Type B pancreatic cell (in vitro differentiated cells): ENCODE measurements at places on chromosomes 2 and 18.

DNA sequence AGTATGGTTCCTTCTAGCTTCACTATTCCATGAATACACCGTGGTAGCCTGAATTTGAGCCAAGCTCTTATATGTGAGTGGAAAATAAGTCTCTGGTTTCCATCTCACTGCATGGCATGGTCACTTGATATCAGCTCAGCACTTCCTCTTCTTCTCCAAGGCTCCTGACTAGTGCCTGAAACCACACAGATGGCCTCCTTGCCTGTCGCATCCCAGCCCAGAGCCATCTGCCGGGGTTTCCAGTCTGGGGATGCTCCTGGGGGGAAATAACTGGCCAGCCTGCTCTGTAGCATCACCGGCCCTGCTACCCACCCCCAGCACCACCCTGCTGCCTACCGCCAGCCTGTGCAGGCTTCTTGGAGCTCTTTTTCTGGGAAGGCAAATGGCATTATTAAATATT is 7.7 kb upstream of the MARCHF4 start:
- DNase-seq, result no peak

GRCh38 chr2:238116298-238117198 is 16.4 kb downstream of the ESPNL start:
- DNase-seq, result no peak

DNA sequence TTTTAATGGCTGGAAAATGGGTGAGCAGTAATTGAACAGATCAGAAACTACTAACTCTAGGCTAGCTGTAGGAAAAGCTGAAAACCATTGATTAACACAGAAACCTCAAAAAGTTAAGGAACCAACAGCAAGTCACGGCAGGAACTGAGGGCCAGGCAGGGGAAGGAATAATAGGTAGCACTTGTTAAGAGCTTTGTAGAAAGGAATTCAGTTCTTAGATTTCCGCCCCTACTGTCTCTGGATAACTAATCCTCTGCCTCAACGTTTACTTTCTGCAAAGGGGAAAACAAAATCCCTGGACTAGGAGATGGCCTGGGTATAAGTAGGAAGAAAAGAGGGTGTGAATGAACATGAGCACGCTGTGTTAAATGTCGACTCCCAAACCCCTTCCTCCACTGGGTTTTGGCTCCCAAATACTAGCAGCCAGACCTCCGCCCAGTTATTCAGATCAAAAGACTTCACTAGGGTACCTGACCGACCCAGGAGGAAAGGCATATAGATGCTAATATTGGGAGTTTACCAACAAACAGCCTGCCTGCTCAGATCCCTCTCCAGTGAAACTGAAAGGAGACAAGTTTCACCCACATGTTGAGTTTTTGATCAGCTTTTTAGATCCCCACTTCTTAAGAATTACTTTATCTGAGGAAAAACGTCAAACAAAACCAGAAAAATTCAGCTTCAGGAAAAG is 12.4 kb downstream of the SMAD2 start:
- DNase-seq, result no peak

- DNase-seq, result no peak
Measured at GRCh38 chr2:34851804-34852203, 1252.7 kb upstream of the FAM98A start.

DNA sequence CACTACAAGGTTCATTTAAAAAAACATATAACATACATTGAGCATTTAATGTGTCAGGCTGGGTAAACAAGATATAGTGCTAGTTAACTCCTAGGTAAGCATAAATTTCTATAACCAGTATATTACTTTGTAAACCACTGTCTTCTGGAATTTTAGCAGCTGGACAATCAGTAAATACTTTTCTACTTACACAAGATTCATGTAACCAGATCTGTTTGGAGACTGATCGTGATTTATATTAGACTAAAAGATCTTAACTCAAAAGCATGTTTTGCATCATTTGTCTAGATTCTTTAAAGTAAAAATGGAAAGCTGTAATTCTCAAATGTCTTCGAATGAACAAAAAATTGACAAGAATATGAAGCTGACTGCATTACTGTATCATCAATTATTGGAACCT is 941 bp upstream of the SGO2 start:
- no peak for DNase-seq

DNA sequence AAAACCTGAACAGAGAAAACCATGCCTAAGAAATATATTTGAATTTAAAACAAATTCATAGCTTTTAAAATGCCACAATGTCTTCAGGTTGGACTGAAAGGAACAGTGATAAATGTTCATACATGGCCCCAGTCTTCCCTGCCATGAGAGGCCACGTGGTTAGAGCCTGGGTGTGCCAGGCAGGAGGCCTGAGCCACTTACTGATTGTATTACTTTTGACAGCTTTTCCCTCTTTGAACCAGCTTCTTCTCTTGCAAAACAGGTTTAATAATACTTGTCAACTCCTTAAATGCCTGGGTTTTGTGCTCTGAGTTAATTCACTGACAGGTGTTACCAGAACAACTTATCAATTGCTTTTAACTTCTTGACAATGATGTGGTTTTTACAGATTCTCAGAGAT is 27.0 kb downstream of the RBKS start:
- no peak for DNase-seq

DNA sequence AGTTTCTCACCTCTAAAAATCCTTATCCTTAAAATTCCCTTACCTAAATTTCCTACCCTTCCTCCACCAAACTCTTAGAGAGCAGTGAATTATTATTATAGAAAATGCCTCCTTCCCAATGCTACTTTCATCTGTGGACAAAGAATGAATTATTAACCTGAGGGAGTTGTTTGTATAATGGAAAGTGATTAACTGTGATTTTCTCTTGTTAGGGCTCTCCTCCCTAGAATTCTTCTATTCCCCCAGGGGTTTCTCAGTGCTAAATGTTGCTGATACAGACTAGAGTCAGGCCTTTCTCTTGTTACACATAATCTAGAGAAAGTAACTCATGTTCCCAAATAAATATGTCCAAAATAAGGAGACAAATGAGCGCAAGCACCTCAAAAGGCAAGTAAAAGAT is 23.3 kb downstream of the EPB41L5 start:
- DNase-seq, result no peak

DNA sequence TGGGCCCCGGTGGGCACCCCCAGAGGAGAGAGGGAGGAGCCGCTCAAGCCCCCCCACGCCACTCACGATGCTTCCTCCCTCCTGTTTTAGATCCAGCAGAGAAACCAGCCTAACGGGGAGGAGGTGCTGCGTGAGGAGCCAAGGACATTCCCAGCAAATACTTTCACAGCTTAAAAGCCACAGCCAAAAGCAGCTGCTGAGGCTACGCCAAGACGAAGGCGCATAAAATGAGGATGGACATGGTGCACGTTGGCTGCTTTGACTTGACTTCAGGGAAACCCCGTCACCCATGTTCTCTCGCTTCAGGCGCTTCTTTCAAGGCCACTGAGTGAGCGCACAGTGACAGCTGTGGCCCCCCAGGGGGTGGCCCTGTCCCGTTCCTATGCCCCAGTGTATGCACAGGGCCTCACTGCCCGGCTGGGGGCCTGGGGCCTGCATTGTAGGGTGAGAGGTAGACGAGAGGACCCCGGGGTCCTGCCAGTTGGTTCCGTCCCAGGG is 72.1 kb upstream of the PXDN start:
- DNase-seq, result no peak

- DNase-seq, result no peak
Measured at GRCh38 chr2:44184106-44184505, 15.4 kb downstream of the PPM1B start.

- no peak for DNase-seq
Measured at GRCh38 chr2:48694149-48694548, 61.4 kb downstream of the LHCGR start.

DNA sequence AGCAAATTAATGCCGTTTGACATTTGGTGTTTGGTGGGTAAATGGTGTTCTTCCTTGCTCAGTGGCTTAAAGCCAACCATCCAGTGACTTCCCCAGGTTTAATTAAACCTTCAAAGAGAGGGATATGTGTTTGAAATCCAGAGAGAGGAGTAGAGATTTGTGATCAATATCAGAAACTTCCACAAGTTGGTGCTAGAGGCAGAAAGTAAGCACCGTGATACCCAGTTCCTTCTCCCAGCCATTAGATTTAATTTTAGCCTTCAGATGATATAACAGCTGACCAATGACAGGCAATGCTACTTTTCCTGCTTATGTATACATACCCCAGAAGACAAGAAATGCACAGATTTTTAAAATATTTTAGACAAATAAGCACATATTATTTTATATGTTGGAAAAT is 398.5 kb downstream of the CDH2 start:
- no peak for DNase-seq

DNA sequence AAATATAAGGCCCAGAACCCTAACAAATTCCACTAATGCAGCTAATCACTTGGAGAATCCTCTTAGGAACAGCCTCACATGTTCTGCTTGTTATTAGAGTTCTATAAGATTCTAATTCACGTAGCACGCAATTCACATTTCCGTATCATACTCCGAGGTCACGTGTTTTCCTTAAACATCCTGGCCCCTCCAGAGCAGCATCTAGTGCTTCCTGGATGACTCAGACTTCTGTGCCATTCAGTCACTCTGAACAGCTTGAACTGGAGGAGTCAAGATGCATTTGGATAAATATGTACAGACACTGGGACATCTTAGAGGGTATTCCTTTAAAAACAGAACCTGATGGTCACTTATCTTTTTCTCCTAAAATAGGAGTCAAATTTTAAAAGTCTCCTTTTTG is 156.5 kb downstream of the MYO5B start:
- no peak for DNase-seq

GRCh38 chr2:165874445-165875039 is 79.0 kb downstream of the TTC21B start:
- no peak for DNase-seq

DNA sequence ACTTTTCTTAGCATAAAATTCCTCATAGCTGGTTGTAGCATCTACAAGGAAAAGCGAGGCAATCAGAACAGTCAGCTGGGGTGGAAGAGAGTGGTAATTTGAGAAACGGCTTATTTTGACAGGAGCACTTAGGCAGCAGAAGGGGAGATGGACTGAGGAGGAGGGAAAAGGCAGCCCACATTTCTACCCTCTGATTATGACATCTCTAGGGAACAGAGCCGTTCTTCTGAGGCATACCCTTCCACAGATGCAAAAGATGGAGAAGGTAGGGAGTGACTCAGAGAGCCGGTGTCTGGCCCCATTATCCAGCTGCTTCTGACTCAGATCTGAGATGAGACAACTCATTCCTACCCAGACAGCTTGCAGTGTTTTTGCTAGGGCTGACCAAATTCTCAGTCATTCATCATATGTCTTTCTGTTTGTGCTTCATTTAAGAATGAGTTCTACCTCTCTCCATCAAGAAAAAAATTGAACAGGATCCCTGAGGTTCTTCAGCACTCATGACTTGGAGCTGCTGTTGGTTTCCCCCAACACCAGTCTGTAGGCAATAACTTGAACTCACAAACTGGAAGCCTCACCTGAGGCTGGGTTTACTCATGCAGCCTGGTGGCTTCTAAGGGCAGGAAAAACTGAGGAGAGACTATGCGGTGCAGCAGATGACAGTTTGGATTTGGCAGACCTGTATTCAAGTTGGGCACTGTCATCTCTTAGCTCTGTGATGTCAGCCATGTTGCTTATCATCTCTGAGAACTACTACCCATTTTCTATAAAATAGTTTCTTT is 15.9 kb upstream of the SEC11C start:
- DNase-seq, result no peak

DNA sequence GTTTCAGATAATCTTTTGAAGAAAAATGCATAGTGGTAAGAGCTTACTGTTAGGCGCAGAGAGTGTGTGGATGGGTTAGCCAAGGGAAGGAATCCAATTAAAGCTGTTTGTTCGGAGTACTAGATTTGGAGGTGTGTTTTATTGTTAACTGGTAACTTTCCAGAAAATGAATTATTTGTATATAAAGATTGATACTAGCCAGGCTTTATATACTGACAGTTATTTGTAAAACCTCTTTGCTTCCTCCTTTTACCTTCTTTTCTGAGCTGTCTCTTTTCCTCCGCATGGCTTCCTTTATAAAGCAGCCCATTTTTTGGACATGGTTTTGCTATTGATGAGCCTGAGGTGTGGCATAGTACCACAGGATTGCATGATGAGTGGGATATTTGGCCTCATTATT is 25.6 kb downstream of the SPTBN1 start:
- DNase-seq, result no peak

DNA sequence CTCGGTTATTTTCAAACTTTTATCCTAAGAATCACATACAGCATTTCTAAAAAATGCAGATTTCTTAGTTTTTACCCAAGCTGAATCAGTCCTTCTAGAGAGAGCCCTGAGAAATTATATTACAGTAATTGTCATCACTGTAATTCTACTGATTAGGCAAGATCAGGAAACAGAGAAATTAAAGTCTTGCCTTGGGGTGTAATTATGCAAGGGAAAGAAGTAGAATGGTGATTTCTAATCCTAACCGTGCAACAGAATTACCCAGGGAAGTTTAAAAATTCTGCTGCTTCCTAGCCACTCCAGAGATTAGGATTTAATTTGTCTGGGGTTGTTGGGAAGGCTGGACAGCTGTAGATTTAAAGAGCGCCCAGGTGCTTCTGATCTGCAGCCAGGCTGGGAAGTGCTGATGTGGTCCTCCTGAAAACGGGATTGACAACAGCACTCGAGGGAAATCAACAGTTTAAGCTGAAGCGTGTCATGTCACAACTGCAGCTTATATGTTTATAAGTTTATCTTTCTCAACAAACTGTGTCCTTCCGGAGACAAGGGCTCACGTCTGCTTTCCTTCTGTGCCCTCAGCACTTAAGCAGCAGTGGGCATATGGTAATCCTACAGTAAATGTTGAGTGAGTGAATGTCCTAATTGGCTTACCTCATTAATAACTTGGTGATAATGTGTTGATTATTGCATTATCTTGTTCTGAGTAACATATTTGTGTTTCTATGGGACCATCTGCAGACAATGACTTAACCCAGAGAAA is 671.9 kb upstream of the SOX11 start:
- no peak for DNase-seq

DNA sequence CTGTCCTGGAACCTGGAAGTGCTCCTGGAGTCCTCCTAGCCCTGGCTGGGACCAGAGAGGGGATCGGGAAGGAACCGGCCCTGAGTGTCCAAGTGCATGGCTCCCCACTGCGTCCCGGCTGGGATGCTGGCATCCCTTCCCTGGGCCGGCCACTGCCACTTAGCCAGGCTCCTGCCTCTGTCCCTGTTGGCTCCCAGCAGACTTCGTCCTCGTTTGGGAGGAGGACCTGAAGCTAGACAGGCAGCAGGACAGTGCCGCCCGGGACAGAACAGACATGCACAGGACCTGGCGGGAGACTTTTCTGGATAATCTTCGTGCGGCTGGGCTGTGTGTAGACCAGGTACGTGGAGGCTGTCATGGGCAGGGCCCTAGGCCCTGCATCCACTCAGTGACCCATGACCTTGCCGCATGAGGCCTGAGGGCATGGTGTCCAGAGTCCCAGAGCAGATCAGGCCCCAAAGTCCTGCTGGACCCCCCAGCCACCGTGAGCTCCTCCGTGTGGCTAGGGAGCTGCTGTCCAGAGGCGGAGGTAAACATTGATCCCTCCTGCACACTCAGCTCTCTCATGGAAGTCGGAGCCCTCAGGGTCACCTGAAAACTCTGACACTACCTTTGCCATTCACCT is 7.1 kb downstream of the ANO7 start:
- DNase-seq, result no peak
